ENCODE measurements at places on chromosomes 12 and 14. TPM values are rescaled to one million over a fixed set of nuclear protein-coding genes. Genes with fewer than 3 reads are reported as not detected.

The FAM222A gene
- 12.5 TPM for total RNA-seq

The CLEC6A gene
- not detected for total RNA-seq

The B4GALNT1 gene
- total RNA-seq = 19.5 TPM

The HCAR1 gene
- not detected for total RNA-seq

The RNU4-1 gene
- 4,497 TPM for total RNA-seq

The MUCL1 gene
- not detected for total RNA-seq

The IL31 gene
- not detected for total RNA-seq

The TMEM106C gene
- 147 TPM for total RNA-seq

The CIROP gene
- total RNA-seq = not detected

The BDKRB1 gene
- total RNA-seq = not detected

The TPCN1 gene
- 18.9 TPM for total RNA-seq

The C12orf50 gene
- 0.30 TPM for total RNA-seq

The PTPRQ gene
- total RNA-seq = not detected

The WIF1 gene
- total RNA-seq = not detected

GRCh38 chr12:38783304-38783703, 122.1 kb downstream of the CPNE8 start:
- no peak for DNase-seq
- H3K27ac ChIP-seq = no peak overlapping the region
- H3K4me3 ChIP-seq = no peak overlapping the region
- H3K4me1 ChIP-seq = no peaks in the 10 kb centered on the region

GRCh38 chr14:39431416-39432178, 636 bp downstream of the FBXO33 start:
- H3K4me1 ChIP-seq = peaks cover 26% of the 10 kb centered on the region
- H3K36me3 ChIP-seq = no peaks in the 10 kb centered on the region
- DNase-seq = peak; percentile 25
- no peaks in the 10 kb centered on the region for H3K27me3 ChIP-seq

GRCh38 chr12:128789356-128789929, 34.3 kb downstream of the SLC15A4 start:
- H3K36me3 ChIP-seq = peaks cover 9% of the 10 kb centered on the region
- H3K4me3 ChIP-seq = no peak overlapping the region
- H3K4me1 ChIP-seq = peaks cover 9% of the 10 kb centered on the region
- H3K27ac ChIP-seq = peak overlapping the region; percentile 90

- H3K27ac ChIP-seq = no peak overlapping the region
- no peak overlapping the region for H3K4me3 ChIP-seq
- H3K27me3 ChIP-seq = no peaks in the 10 kb centered on the region
- DNase-seq = no peak
Measured at GRCh38 chr12:99529966-99530365, 117.6 kb upstream of the GARIN6 start.

- H3K27me3 ChIP-seq = peaks cover 42% of the 10 kb centered on the region
- H3K27ac ChIP-seq = no peak overlapping the region
- no peaks in the 10 kb centered on the region for H3K36me3 ChIP-seq
- DNase-seq = no peak
Measured at GRCh38 chr12:20370866-20371519, 2.7 kb downstream of the PDE3A start.

GRCh38 chr12:72777806-72778205, 505.6 kb downstream of the TRHDE start:
- no peak overlapping the region for H3K27ac ChIP-seq
- H3K36me3 ChIP-seq = no peaks in the 10 kb centered on the region
- no peaks in the 10 kb centered on the region for H3K27me3 ChIP-seq
- no peaks in the 10 kb centered on the region for H3K4me1 ChIP-seq
- H3K4me3 ChIP-seq = no peak overlapping the region

DNA sequence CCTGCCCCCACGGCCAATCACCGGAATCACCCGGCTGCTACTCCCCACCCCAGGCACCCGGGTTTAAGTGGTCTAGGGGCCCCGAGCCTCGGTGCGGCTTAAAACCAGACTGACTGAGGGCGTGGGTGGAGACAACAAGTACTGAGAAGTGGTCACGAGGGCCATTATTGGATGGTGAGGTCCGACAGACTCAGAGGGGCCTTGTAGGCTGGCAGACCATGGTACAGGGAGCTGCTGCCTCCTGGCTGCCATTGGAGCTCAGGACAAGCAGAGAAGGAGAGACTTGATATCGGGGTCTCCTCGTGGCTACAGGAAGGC, 54.1 kb downstream of the FBRSL1 start:
- H3K27ac ChIP-seq = no peak overlapping the region
- H3K36me3 ChIP-seq = peaks cover 3% of the 10 kb centered on the region
- H3K4me1 ChIP-seq = peaks cover 9% of the 10 kb centered on the region
- DNase-seq = no peak
- peaks cover 8% of the 10 kb centered on the region for H3K27me3 ChIP-seq
- no peak overlapping the region for H3K4me3 ChIP-seq

- H3K27me3 ChIP-seq = no peaks in the 10 kb centered on the region
- no peak overlapping the region for H3K27ac ChIP-seq
- no peaks in the 10 kb centered on the region for H3K36me3 ChIP-seq
- no peak overlapping the region for H3K4me3 ChIP-seq
Measured at GRCh38 chr12:32864731-32865130, 31.8 kb downstream of the PKP2 start.

- H3K36me3 ChIP-seq = peaks cover 9% of the 10 kb centered on the region
- H3K4me3 ChIP-seq = no peak overlapping the region
- no peaks in the 10 kb centered on the region for H3K27me3 ChIP-seq
- DNase-seq = no peak
- H3K4me1 ChIP-seq = peaks cover 54% of the 10 kb centered on the region
Measured at GRCh38 chr14:96055753-96056508, 16.8 kb downstream of the C14orf132 start.

- no peak overlapping the region for H3K4me3 ChIP-seq
- no peaks in the 10 kb centered on the region for H3K36me3 ChIP-seq
- no peaks in the 10 kb centered on the region for H3K4me1 ChIP-seq
- H3K27me3 ChIP-seq = peaks cover 89% of the 10 kb centered on the region
- H3K27ac ChIP-seq = no peak overlapping the region
Measured at GRCh38 chr12:113582521-113583218, 111.0 kb upstream of the LHX5 start.

- no peak overlapping the region for H3K4me3 ChIP-seq
- H3K4me1 ChIP-seq = peaks cover 5% of the 10 kb centered on the region
- DNase-seq = no peak
- H3K36me3 ChIP-seq = no peaks in the 10 kb centered on the region
- no peak overlapping the region for H3K27ac ChIP-seq
Measured at GRCh38 chr12:62268956-62269355, 8.8 kb downstream of the USP15 start.

GRCh38 chr12:3491938-3492792, 1.2 kb downstream of the PRMT8 start:
- H3K27ac ChIP-seq = no peak overlapping the region
- peaks cover 94% of the 10 kb centered on the region for H3K27me3 ChIP-seq
- peak; percentile 75 for DNase-seq
- peak overlapping the region; percentile 91 for H3K4me3 ChIP-seq
- no peaks in the 10 kb centered on the region for H3K36me3 ChIP-seq

GRCh38 chr14:58821421-58821820, 183.7 kb downstream of the DACT1 start:
- H3K4me1 ChIP-seq = peaks cover 2% of the 10 kb centered on the region
- DNase-seq = no peak
- H3K27ac ChIP-seq = no peak overlapping the region
- no peaks in the 10 kb centered on the region for H3K36me3 ChIP-seq
- H3K4me3 ChIP-seq = no peak overlapping the region

DNA sequence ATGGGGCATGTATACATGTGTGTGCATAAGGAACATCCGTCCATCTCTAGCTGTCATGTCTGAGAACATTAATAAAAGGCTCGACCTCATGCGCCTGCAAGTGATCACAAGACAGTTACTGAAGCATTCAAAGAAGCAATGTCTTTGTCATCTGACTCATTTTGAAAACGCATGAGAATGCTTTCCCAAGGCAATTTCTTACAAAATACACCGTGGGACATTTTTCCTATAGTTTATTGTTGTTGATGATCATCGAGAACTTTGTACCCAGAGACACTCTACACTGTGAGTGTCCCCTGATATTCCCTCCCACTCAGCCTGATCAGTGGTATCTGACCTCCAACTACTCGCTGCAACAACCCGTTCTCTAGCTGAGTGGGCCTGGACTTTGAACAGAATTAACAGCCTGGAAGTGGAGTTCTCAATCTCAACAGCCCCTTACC, 68.1 kb downstream of the ETV6 start:
- no peak overlapping the region for H3K4me3 ChIP-seq
- H3K36me3 ChIP-seq = peaks cover 4% of the 10 kb centered on the region
- no peaks in the 10 kb centered on the region for H3K27me3 ChIP-seq
- H3K27ac ChIP-seq = peak overlapping the region; percentile 59
- DNase-seq = no peak

GRCh38 chr12:632102-632696, 31.0 kb downstream of the NINJ2 start:
- H3K4me3 ChIP-seq = no peak overlapping the region
- peaks cover 22% of the 10 kb centered on the region for H3K4me1 ChIP-seq
- peak overlapping the region; percentile 10 for H3K27ac ChIP-seq
- DNase-seq = no peak
- no peaks in the 10 kb centered on the region for H3K36me3 ChIP-seq
- no peaks in the 10 kb centered on the region for H3K27me3 ChIP-seq

DNA sequence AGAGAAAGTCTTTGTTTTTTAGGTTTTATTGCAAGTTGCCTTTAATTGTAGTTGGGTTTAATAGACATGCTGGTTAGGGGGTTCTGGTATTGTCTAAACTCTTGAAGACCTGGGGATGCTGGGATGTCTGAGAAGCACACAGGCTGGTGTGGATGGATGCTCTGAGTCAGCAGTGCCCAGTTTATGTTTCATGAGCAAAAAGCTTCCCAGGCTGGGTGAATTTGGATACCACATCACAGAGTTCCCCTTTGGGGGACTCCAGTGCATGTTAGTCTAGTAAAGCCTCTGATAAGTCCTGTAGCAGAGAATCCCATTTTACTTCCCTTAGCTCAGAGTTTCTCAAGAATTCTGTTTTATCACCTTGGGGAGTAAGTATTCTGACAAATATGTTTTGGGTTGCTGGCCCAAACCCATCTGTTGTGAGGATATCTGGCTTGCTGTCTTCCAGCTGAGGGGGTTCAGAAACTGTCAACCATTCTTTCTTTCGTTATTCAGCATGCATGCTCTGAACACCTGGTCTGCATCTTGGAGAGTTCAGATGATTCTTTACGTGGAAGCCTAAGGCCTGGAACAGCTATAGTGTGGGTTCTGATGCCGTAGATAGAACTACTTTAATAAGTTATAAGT, 509.1 kb downstream of the VRK1 start:
- H3K27ac ChIP-seq = no peak overlapping the region
- no peak overlapping the region for H3K4me3 ChIP-seq
- H3K4me1 ChIP-seq = no peaks in the 10 kb centered on the region
- no peak for DNase-seq
- H3K27me3 ChIP-seq = peaks cover 3% of the 10 kb centered on the region

GRCh38 chr12:80498059-80498728, 54.2 kb downstream of the PTPRQ start:
- no peaks in the 10 kb centered on the region for H3K27me3 ChIP-seq
- DNase-seq = no peak
- H3K36me3 ChIP-seq = no peaks in the 10 kb centered on the region
- H3K4me3 ChIP-seq = no peak overlapping the region
- H3K27ac ChIP-seq = no peak overlapping the region

- no peak overlapping the region for H3K4me3 ChIP-seq
- H3K27ac ChIP-seq = no peak overlapping the region
- H3K36me3 ChIP-seq = peaks cover 2% of the 10 kb centered on the region
- no peaks in the 10 kb centered on the region for H3K4me1 ChIP-seq
Measured at GRCh38 chr14:103180331-103180730, 57.1 kb downstream of the TNFAIP2 start.

DNA sequence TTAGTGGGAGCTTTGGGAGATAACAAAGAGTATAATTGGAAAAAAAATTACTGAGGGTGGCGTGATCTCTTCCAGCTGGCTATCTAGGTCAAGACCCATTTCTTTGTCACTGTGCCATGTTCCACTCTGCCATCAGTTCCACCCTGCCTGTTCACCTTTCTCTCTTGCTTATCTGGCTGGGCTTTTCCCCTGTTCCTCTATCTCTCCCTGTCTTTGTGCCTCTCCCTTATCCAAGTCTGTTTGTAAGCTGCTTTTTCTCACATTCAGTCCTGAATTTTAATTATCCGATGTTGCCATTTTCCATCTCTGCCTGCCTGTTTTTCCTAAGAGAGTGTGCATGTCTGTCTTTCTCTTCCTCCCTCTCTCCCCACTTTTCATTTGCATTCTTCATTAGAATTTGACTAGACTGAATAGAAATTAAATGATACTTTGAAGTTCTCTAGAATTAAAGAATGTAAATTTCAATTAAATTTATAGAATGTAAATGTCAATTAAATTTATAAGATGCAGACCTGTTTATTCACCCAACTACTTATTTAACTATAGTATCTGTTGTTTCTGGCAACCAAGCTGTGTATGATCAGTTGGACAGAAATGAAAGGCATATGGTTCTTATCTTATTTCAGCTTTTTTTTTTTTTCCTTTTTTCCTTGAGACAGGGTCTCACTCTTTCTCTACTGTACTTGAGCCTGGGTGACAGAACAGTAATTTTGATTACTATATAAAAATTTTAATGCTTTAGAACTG, 40.9 kb upstream of the A2ML1 start:
- peaks cover 4% of the 10 kb centered on the region for H3K4me1 ChIP-seq
- no peak overlapping the region for H3K27ac ChIP-seq
- no peak for DNase-seq
- no peaks in the 10 kb centered on the region for H3K27me3 ChIP-seq

DNA sequence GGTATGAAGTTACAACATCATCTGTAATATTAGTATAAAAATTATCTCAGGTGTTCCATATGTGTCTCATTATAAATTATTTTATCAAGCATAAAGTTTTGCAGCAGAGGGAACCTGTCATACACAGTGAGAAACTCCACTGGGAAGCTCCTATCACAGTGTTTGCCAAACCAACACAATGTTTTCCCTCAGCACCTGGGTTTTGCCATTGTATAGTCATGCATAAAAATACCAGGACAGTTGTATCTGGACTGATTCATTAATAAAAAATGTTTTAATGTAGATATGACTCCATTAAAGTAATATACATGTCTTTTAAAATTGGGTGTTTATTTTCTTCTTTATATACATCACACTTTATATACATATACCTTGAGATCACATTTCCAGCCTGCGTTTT, 56.6 kb downstream of the METTL25 start:
- H3K4me3 ChIP-seq = no peak overlapping the region
- no peaks in the 10 kb centered on the region for H3K4me1 ChIP-seq
- no peaks in the 10 kb centered on the region for H3K36me3 ChIP-seq
- no peaks in the 10 kb centered on the region for H3K27me3 ChIP-seq
